Ureter (tissue), 1 donor: ENCODE measurements at places on chromosomes 7 and 10. TPM values are rescaled to one million over a fixed set of nuclear protein-coding genes. Genes with fewer than 3 reads are reported as not detected.

Gene CFAP70
- 6.3 TPM for total RNA-seq

Gene GRID2IP
- total RNA-seq, result 2.6 TPM

Gene ZNF3
- 41.3 TPM for total RNA-seq

Gene RADIL
- total RNA-seq, result 4.7 TPM

Gene HOXA4
- total RNA-seq, result 9.4 TPM

Gene FAM149B1
- 32.9 TPM for total RNA-seq

Gene DKK1
- total RNA-seq, result 22.5 TPM

Gene CHAT
- not detected for total RNA-seq

Gene SLC26A3
- 0.31 TPM for total RNA-seq
